ENCODE measurements at places on chromosomes 2 and 18. TPM values are rescaled to one million over a fixed set of nuclear protein-coding genes. Genes with fewer than 3 reads are reported as not detected.
A peak's percentile ranks its signal among the peaks of the same experiment; 100 is the strongest.

DNA sequence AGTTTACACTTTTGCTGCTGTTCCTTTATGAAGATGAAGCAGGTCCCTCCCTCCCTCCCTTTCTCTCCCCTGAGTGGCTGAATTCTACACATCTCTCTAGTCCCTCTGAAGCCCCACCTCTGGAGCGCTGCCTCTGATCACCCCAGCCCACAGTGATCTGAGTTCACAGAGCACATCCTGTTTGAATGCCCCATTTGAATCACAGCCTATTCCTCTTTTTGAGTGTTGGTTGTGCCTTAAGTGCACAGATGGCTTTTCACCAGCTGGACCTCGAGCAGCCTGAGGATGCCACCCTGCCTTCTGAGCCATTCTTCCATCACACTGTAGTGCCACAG lies 87.1 kb downstream of the ITGB1BP1 start:
- DNase-seq, result peak; percentile 4

DNA sequence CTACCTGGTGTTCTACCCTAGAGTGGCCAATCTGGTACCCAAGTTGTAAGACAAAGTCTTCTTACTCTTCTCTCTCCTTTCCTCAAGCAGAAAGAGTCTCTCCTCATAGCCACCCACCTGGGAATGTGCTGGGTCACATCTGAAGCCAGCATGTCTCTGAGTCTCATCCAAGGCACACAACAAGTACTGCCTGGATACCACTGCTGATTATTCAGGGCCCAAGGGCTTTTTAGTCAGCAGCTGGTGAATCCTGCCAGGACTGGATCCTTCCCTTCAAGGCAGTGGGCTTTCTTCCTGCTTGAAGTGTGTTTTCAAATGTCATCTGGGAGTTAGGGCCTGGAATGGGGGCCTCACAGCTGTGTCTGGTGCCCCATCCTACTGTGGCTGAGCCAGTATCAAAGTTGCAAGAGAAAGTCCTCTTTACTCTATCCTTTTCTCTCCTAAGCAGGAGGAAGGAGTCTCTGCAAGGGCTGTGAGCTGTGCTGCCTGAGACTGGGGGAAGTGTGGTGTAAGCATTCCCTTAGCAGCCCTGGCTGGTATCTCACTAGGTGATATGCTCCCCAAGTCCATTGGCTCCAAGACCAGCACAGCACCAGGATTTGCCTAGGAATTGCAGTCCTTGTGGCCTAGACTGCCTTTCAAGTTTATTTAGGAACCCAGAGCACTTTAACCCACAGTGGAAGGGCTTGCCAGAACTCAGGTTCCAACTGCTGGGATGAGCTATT lies 27.2 kb downstream of the OXER1 start:
- DNase-seq, result no peak

Gene NT5DC4
- total RNA-seq, result 0.85 TPM

- DNase-seq, result peak; percentile 8
Observed at GRCh38 chr18:37299471-37300304, 265.9 kb downstream of the CELF4 start.

GRCh38 chr2:224085246-224085645 lies 46.2 kb upstream of the SERPINE2 start:
- DNase-seq, result no peak

- DNase-seq, result no peak
Observed at GRCh38 chr2:66082581-66082980, 352.3 kb upstream of the MEIS1 start.

Gene ACVR1C
- not detected for total RNA-seq

- DNase-seq, result no peak
Observed at GRCh38 chr2:130823171-130823885, 13.4 kb upstream of the ARHGEF4 start.

GRCh38 chr2:66839551-66840320 lies 404.8 kb downstream of the MEIS1 start:
- no peak for DNase-seq

Gene LDLRAD4
- 12.8 TPM for total RNA-seq

DNA sequence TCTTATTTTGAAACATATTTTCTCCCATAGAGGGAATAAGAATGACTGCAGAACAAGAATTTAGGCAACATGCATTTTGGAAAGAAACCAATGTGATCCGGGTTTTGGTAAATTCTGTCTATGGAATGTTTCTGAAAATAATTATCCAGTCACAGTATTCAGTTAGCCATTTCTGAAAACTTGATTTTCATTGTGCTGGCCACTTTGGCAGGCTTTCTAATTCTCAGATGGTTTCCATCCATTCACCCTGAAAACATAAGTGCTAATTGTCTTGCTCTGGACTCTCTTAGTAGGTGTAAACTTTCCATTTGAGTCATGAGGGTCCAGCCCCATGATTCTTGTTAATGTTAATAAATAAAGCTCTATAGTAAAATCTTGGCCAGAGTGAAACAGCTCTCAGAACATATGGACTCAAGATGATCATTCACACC lies 176.5 kb downstream of the RBM43 start:
- DNase-seq, result no peak

GRCh38 chr18:65919663-65920062 lies 168.9 kb downstream of the CDH7 start:
- no peak for DNase-seq

Gene EML6
- total RNA-seq, result 0.32 TPM

- DNase-seq, result no peak
Observed at GRCh38 chr2:137190411-137191195, 425.3 kb downstream of the THSD7B start.

DNA sequence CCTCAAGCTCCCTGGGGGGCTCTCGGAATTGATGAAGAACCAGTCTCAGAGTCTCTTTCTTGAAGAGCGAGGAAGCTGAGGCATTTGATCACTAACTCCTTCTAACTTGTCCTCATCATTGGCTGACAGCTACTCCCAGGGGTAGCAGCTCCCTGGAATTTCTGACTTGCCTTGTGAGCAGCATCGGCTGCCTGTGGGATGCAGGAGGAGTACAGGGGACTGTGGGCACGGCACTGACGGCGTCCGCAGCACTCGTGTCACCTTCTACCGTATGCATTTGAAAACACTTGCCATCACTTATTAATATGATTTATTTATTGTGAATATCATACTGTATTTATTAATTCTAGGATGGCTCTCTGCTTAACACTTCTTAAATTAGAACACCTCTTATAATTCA lies 175.0 kb downstream of the MIB1 start:
- no peak for DNase-seq

DNA sequence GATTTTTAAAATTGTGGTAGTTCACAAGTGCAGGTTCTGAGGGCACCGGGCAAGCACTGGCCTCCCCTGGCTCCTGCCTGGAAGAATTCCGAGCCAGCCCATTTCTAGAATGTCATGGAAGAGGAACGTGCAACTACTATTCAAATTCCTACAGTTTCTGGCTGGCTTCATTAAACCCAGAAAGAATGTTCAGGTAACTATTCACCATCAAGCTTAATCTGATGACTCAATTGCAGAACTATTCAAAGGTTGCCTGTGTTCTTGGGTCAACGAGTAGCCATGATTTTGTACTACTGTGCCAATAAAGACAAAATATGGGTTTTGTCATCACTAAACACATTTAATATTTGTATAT lies 14.3 kb upstream of the MFF start:
- DNase-seq, result no peak

DNA sequence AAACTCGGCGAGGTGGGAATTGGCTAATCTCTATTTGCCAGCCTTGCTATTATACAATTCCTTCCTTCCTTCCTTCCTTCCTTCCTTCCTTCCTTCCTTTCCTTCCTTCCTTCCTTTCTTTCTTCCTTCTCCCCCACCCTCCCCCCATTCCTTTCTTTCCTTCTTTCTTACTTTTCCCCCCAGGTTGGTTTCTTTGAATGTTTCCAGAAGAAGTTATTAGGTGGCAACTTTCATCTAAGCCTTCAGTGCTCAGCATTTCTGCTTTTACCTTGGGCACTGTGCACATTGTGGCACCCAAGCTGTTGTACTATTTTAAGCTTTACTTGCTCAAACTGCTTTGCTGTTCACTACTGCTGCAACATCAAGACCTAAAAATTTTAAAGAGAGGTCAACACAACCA lies 17.2 kb upstream of the CSRNP3 start:
- DNase-seq, result no peak

GRCh38 chr2:163625632-163626031 lies 110.2 kb downstream of the FIGN start:
- DNase-seq, result no peak

Data from GM12878 (cell line).